Effector memory CD4-positive, alpha-beta T cell (primary cell): ENCODE measurements at places on chromosomes 12 and 14.

DNA sequence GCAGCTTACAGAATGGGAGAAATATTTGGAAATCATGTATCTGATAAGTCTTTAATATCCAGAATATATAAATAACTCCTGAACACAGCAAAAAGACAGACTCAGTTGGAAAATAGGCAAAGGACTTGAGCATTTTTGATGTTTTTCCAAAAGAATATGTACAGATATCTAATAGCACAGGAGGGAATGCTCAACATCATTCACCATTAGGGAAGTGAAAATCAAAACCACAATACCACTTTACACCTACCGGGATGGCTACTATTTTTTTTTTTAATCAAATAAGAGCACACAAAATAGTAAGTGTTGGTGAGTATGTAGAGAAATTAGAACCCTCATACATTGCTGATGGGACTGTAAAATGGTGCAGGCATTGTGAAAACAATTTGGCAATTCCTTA, 75.6 kb downstream of the ANO6 start:
- no peak for DNase-seq

- DNase-seq, result no peak
Measured at GRCh38 chr14:87899228-87899627, 93.8 kb downstream of the GALC start.

- no peak for DNase-seq
Measured at GRCh38 chr14:32087173-32087861, 10.2 kb downstream of the ARHGAP5 start.

DNA sequence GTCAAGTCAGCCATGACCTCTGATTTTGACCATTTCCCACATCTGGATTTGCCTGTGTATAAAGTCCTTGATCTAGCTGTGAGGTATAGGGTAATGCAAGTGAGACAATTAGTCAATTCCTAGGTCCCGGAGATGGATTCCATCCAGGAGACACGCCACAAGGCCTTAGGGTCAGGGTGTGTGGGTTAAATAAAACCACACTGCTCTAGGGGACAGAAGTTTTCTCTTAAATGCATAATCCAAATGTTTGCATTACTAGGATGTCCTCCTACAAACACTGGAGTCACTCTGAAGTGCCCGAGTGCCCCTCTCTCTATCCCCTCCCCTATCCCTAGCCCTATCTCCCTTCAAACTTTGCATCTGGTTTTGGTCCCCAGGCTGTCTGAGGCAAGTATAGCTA, 26.8 kb downstream of the LRIG3 start:
- DNase-seq, result no peak

DNA sequence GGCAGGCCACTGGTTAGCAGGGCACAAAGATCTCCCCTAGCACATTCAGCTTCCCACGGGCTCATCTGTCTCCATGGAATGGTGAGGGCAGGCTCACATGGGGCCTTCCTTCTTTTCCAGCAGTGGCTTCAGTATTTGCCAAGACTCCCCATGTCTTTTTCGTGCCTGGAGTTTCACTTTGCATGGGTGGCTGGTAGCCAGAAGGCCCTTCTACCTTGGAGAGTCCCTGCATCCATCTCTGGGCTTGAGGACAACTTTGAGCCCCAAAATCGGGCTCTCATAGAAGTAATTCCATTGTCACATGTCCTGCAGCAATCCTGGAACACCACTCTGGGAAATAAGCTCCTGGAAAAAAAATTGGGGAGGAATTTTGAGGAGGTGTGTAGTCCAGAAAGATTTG, 42.1 kb downstream of the NFKBIA start:
- DNase-seq, result no peak

GRCh38 chr14:36295642-36296627, 24.5 kb downstream of the MBIP start:
- no peak for DNase-seq

GRCh38 chr14:68794130-68794850, 1.4 kb upstream of the ZFP36L1 start:
- peak; percentile 75 for DNase-seq

DNA sequence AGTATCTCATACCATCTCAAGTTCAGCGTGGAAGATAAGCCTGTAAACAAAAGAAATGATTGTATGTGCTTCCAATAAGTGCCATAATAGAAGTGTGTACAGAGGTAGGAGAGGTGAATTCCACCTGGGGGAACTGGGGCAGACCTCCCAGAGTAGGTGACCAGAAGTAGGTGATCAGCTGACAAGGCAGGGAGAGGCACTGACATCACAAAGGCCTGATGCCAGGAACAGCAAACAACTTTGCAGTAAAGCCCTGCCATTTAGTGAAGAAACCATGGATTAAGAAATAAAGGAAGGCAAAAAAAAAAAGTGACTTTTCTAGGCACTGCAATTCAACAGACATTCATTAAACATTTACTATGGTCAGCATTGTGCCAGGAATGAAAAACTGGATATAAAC, 31.1 kb downstream of the NR1H4 start:
- DNase-seq, result no peak
